ENCODE measurements at places on chromosomes 11 and 22.

DNA sequence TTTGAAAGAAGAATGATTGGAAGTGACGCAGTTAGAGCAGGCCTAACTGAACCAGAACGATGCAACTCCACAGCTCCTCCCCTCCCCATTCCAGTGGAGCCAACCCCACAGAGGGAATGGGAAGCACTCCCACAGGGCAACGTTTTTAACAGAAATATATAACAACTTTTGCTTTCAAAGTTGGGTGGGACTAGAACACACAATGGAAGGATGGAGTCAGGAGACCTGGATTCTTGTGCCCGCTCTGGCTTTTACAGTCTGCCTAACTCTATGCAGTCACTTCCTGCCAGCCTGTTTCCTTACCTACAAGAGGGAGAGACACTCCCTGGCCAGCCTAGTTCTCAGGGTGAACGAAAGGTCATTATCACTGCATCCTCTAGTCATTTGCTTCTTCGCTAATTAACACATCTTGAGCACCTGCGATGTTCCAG, 75.5 kb downstream of the PACSIN2 start:
- DNase-seq: no peak

- DNase-seq: no peak
Observed at GRCh38 chr22:48004038-48004437, 1241.6 kb downstream of the TBC1D22A start.

DNA sequence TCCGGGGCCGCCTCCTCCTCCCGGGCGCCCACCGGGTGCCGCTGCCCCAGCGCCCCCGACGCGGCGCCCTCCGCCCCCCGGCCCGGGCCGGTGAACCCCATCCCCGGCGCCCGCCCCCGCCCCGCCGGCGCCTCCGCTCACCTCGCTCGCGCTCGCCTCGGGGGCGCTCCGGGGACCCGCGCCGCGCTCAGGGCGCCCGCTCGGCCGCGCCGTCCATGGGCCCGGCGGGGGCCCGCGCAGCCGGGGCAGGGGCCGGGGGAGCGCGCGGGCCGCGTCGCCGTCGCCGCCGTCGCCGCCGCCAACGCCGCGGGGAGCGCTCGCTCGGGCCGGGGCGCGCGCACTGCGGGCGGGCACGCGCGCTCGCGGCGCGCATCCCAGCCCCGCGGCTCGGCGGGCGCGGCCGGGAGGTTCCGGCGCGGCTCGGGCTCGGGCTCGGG, 293 bp downstream of the DUSP8 start:
- no peak for DNase-seq

GRCh38 chr11:12871788-12872321, 137.3 kb upstream of the RASSF10 start:
- no peak for DNase-seq

DNA sequence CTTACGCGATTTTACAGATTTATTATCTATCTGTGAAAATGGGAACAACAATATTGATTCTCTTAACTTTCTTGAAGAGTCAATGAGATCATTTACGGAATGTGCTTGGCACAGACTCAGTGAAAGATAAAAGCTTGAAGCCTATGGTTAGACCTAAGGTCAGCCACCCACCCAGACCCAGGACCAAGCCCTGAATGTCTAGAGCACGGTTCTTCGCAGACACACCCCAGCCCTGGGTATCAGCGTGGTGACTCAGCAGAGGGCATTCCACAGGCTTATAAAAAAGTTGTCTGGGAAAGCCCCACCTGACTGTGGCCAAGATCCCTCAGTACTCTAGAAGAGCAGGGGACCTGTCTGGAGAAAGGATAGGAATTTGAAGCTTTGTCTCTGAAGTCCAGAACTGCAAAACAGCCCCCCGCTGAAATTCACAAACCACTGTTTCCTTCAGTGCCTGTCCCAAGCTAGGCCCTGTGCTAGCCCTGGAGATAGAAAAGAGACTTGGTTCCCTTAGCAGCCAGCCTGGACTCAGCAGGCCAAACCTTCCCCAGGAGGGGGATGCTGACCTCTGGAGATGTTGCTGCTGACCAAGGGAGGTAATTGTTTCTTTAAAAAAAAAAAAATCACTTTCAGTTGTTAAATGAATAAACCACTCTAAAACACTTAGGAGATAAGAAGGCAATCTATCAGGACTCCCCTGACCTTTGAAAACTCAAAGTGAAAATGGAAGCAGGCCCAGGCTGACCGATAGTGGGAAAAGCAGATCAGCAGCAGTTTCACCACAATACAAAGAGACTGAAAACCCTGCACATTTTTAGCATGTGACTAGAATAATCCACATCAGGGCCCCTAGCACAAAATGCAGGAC, 114.0 kb downstream of the ABTB2 start:
- peak; percentile 4 for DNase-seq

Data from activated gamma-delta T cell treated with anti-CD3 and anti-CD28 coated beads, Interleukin-2, amount 50 U/mL, for 16 hours (primary cell).